ENCODE measurements at places on chromosomes 12 and 14.

- DNase-seq, result no peak
Measured at GRCh38 chr14:102916347-102917055, 6.0 kb upstream of the AMN start.

DNA sequence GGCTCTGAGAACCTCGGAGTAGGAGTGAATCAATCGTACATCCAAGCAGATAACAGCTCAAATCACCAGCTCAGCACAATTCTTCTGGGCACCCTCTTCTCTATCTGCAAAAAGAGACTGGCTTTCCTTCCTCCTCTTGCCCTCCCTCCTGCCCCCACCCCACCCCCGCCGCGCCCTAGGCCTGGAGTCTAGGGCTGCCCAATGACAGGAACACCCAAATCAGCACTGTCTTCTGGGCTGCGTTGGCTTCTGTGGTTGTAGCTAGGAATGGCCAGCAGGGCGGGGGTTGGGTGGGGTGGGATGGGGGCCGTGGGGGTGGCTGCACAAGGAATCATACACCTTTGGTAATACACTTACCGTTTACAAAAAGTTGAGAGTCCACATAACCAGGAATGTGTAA is 28.0 kb upstream of the TMCC3 start:
- no peak for DNase-seq

DNA sequence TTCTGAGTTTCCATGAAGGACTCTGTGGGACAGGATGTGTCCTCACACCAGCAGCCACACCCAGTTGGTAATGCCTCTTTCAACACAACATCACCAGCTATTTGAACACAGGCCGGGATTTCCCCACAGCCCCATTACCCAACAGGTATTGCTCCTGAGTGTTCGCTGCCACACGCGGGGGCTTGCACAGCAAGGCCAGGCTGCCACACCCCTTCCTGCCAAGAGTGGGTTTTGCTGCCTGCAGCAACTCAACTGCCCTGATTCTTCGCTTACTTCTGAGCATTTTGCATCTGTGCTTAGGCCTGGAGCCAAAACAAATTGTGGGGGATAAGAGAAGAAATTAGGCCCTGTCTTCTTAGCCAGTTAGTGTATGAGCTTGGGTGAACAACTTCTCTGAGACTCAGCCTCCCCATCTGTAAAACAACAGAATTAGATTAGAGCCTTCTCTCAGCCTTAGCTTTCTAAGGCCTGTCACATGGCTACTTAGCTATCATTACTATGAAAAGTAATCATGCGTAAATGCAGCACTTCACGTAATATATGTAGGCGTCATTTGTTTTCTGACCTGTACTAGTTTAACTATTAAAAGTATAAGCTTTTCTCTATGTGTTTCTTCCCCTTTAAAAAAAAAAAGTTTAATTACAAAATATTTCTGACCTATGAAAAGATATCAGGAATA is 20.0 kb downstream of the CKAP4 start:
- DNase-seq, result peak; percentile 27

- no peak for DNase-seq
Measured at GRCh38 chr12:95191060-95191696, 26.1 kb downstream of the FGD6 start.

DNA sequence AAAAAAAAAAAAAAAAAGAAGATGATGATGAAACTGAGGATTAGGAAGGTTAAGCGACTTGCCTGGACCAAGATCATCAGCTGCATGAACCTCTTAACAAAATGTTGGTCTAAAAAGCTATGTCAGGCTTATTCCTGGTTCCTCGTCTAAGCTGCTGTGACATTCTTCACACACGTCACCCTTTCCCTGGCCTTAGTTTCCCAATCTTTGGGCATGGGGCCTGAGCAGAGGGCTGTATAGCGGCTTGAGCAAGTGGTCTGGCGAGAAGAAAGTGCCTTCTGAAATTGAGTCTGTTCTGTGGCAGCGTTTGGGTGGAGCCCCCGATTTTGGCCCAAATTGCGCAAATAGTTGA is 58.7 kb upstream of the CCND2 start:
- DNase-seq, result no peak

- DNase-seq, result no peak
Measured at GRCh38 chr14:91291786-91292405, 47.4 kb upstream of the GPR68 start.

GRCh38 chr12:45204757-45205156 is 11.1 kb upstream of the ANO6 start:
- no peak for DNase-seq

DNA sequence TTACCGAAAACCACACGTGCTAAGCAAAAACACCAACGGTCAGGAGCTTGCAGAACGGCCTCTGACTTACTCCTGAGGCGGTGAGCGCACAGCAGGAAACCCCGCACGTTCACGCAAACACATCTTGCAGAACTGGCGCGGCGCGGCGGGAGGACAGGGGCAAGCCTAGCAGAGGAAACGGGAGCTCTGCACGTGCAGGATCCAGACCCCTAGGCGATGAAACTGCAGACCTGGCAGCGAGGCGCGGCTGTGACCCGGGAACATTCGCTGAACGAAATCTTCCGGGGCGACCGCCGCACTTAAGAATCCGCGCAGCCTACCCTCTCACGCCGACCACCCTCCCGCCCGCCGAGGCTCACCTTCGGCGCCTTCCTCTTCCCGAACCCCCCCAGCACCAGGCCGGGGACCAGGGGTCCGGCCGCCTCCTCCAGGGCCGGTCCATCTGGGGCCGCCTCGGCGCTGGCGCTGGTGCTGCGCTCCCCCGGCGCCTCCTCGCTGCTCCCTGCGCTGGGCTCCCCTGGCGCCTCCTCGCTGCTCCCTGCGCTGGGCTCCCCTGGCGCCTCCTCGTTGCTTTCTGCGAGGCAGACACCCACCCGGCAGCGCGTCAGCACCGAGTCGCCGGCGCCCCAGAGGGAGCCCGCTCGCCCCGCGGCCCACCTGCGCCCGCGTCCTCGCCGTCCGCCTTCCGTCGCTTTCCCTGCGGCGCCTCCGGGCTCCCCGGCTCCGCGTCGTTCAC is 615 bp downstream of the DDX51 start:
- peak; percentile 11 for DNase-seq

- no peak for DNase-seq
Measured at GRCh38 chr14:105093038-105093430, 27.8 kb upstream of the GPR132 start.

- DNase-seq, result no peak
Measured at GRCh38 chr14:42944284-42944683, 1337.6 kb downstream of the LRFN5 start.

GRCh38 chr14:76497550-76498462 is 121.9 kb downstream of the ESRRB start:
- no peak for DNase-seq

GRCh38 chr12:64674367-64674922 is 64.2 kb downstream of the RASSF3 start:
- DNase-seq, result no peak

DNA sequence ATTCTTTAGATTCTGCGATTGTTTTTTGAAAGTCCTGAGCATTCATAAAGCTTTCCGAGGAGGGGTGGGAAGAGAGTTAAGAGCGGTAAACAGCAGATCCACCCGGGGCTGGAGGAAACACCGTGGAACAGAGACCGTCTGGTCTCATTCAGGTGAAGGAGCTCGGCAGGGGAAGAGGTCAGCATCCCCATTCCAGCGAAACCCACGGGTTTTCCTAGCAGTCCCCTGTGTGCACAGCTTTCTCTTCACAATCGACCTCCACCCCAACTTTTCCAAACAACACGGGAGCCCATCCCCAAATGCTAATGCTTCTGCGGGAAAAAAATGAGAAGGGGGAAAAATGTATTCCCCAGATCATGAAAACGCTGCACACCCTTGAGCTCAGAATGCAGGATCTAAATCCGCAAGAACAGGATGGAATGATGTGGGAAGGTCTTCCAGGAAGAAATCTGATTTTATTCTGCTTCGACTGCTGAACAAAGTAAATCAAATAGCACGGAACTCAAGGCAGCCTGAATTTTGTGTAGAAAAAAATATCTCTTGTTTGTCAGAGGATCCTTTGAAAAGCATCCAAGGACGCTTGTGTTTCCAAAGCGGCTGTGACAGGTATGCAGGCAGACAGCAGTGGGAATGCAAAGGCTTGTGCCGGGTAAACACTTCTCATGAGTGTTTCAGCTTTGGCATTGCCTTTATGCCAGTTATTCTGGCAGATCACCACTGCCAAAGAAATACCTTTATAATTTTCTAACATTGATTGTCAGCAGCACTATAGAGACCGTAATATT is 128.8 kb downstream of the NDUFA12 start:
- no peak for DNase-seq

GRCh38 chr14:29955087-29955486 is 27.4 kb upstream of the PRKD1 start:
- no peak for DNase-seq

DNA sequence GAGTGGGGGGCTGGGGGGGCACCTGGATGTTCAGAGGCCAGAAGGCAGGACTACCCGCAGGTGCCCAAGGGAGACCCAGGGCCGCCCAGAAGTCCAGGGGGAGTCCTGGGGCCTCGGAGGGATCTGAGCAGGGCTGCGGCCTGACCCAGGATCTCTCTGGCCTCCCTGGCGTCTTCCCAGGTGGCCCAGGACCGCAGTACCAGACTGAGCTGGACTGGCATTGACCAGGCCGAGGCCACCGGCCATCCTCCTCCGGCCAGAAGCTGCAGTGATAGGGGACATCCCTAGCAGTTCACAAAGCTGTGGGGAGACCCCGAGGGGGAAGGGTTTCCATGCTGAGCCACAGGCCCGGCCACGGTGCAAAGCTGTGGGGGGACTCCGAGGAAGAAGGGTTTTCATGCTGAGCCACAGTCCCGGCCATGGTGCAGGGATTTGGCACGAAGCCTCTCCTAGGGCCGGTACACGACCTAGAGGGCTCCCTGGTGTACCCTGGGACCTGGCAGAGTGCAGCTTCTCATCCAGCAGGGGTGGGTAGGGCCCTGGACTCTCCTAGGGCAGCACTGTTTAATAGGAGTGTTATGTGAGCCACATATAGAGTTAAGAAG is 24.4 kb downstream of the FBRSL1 start:
- DNase-seq, result no peak

- no peak for DNase-seq
Measured at GRCh38 chr14:76457841-76458240, 81.9 kb downstream of the ESRRB start.

GRCh38 chr14:102602421-102603292 is 10.2 kb downstream of the RCOR1 start:
- no peak for DNase-seq

DNA sequence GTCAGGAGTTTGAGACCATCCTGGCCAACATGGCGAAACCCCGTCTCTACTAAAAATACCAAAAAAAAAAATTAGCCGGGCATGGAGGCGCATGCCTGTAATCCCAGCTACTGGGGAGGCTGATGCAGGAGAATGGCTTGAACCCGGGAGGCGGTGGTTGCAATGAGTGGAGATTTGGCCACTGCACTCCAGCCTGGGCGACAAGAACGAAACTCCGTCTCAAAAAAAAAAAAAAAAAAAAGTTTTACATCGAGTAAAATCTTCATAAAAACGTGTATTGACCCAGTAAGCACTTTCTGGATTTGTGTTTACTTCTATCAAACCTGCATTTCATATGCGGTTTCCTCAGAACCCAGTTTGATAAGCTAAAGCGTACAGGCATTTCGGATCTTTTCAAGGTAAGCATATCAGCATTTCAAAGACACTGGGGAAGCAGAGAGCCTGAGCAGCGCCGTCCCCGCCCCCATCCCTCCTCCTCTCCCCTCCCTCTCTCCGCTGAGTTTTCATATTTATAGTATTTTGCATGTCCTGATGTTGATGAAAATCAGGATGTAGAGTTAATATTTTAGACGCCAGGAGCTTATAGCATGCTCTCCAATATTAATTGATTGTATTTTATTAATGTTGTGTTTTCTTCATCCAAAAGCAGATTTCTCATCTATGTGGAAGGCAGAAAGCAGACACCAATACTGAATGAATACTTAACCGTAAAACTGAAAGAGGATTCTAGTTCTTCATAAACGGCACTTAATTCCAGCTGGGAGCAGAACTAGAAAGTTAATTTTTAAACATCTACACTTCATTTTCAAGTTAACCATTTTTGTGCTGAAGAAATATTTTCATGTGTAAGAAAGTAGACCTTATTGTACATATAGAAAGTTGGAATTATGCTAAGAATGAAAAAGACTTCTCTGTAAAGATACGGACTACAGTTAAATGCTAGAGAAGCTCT is 9.2 kb upstream of the HIP1R start:
- no peak for DNase-seq

- peak; percentile 67 for DNase-seq
Measured at GRCh38 chr12:110501399-110501751, 536 bp downstream of the VPS29 start.

DNA sequence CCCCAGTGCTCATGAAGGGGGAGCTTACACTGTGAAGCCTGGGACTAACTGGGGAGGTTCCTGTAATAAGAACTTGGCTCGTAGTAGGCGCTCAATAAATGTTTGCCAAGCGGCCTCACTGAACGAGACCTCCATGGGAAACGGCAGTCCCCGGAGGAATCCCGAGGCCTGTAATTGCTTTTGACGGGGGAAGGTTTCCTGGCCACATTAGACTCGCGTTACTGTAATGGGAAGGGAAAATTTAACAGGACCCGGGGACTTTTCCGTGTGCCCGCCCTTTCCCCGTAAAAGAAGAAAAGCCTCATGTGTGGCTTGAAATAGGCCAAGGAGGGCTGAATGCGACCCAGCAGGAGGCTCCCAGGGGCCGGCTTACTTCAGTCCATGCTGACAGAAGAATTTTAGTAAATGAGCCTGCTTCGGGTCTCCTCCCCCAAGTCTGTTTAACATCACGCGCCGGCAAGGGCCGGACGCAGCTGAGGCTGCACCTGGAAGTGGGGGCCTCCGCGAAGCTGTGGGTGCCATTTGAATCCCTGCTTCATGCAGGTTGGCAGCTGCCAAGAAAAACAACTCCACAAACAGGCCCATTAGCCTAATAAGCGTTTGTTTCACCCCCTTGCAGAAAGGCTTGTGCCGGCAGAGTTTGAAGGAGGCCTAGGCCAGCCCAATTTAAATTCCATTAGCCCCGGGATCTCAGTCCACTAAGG is 39.8 kb upstream of the PWP1 start:
- DNase-seq, result no peak

GRCh38 chr12:46472893-46473633 is 100.5 kb upstream of the SLC38A2 start:
- DNase-seq, result no peak

GRCh38 chr12:20483776-20484175 is 115.4 kb downstream of the PDE3A start:
- no peak for DNase-seq

GRCh38 chr12:111446631-111447570 is 41.2 kb downstream of the SH2B3 start:
- DNase-seq, result peak; percentile 9

DNA sequence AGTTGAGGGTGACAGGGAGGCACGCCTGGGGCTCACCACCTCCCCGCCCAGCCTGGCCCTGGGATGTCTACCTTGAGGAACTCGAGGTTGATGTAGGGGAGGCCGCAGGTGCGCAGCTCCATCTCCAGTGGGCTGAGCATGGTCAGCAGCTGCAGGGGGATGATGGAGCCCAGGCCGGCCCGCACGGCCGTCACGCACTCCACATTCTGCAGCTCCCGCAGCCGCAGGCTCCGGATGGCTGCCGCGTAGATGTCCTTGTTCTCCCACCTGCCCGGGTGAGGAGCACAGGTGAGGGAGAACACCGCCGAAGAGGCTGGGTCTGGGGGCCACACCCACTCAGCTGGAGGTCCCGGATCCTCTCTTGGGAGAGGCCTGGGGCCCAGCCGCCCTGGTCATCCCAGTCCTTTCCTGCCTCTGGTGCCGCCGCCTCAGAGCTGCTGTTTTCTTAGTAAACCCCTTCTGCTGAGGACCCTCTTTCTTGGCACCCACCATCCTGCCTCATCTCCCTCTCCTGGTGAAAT is 38.2 kb downstream of the TRAFD1 start:
- DNase-seq, result no peak

Data from gastrocnemius medialis (tissue), 4 donors.